ENCODE measurements at places on chromosomes 11 and 22.
A peak's percentile ranks its signal among the peaks of the same experiment; 100 is the strongest.

DNA sequence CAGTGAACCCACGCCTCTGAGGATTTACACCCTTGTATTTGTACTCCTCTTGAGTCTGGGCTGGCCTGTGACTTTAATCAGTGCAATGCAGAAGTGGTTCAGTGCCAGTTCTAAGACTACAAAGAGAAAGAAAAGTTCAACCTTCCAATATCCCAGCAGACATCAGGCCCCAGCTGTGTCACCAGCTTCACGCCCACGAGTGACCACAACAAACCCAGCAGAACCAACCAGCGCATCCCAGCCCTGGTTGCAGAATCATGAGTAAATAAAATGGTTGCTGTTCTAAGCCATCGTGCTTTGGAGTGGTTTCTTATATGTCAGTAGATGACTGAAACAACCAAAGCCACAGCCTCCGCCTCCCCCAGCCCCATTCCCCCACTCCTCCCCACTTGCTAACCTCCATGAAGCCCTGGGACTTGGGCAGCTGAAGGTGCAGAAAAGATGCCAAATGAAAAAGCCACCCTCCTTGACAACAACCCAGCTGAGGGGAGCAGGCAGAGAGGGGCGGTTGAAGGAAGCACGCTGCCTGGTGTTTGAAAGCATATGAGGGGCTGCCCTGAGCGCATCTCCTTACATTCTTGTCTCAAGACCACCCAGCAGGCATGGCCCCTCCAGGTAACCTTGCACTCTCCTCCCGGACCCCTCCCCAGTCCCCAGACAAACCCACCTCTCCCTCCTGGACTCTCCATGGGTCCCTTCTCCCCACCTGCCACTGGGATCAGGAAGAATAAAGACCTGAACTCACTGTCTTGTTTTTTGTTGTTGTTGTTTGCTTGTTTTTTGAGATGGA is 20.9 kb downstream of the TSKU start:
- no peak for DNase-seq

DNA sequence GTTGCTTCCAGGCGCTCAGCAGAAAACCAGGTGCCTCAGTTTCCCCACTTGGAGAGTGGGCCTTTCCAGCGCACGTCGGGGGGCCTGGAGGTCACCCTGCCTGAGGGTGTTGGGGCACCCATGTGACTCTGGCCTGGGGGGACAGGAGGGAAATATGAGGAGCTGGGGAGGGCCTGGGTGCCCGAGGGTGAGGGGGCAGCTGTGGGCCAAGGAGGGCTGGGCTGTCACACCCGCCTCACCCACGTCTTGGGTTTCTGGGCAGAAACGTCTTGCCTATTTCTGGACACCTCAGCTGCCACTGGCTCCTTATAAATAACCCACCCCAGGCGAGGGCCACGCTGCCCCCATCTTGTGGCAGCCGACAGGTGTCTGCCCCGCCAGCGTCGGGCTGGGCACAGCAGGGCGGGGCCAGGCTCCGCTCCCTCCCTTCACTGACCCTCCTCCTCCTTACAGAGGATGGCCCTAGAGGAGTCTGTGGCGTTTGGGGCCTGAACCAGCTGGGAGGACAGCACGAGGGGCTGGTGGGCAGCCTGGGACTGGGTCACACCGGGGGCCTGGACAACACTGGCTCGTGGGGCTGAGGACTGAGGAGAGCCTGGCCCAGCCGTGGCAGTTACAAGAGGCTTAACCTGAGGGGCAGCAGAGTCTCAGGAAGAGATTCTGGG is 1.5 kb downstream of the TNNT3 start:
- no peak for DNase-seq

DNA sequence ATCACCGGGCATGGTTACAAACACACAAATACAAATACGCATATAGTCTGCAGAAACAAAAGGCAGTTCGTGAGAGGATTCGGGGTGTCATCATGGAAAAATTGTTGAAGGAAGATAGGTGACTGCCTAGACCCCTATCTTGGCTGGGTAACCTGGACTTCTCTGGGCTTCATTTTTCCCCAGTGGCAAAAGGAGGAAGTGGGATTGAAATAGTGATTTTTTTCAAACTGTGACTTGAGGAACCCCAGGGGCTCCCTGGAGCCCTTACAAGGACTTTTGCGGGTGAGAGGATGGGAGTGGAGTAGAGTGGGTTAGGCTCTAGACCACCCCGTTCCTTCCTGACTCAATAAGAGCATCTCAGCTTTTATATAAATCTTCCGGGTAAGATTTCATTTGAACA is 1.0 kb upstream of the ELF5 start:
- DNase-seq, result no peak

- DNase-seq, result no peak
Measured at GRCh38 chr11:58719406-58720117, 12.2 kb downstream of the GLYAT start.

DNA sequence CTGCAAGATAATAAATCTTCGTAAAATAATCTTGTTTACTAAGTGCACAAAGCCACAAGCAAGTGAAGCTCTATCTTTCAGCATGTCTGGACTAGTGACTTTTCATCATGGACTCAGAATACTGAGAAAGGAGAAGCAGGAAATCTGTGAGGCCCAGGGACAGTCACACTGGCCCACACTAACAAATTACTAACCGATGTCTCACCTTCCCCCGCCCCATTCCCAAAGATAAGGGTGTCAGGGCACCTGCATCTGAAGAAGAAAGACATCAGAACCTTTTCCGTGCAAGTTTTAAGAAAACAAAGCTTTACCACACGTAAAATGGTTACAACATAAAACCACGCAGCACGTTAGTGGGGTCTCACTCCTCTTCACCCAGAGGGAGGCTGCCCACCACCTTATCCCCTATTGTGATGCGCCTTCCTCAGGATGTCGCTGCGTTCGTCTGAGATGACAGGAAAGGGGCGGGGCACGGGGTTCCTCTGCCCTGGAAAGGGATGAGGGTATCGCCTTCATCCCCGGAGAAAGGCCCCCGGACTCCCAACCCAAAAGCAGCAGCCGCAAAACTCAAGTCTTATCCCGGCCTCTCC is 616 bp downstream of the BTBD10 start:
- peak; percentile 12 for DNase-seq

DNA sequence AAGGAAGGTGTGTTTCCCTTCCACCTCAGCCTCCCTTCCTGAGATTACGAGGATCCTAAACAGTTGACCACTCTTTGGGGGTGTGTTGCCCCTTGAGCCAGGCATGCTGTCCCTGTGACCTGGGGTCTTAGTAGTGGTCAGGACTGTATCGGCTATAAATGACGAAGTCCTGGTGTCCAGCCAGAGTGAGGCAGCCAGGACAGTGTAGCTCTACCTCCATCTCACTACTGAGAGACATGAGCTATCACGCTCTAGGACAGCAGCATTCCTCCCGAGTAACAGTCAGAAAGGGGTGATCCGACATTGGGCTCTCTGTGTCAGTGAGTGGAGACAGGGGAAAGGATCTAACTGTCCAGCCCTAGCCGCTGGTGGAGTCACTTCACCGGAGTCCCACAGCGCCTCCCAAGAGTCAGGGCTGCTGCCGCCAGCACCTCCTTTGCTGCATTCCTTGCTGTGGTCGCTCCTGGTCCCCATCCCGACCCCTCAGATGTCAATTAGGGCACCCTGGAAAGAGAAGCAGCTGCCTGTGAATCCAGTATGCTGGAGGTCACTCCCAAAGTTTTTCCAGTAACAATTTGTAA is 3.3 kb upstream of the B3GNT6 start:
- DNase-seq, result no peak

DNA sequence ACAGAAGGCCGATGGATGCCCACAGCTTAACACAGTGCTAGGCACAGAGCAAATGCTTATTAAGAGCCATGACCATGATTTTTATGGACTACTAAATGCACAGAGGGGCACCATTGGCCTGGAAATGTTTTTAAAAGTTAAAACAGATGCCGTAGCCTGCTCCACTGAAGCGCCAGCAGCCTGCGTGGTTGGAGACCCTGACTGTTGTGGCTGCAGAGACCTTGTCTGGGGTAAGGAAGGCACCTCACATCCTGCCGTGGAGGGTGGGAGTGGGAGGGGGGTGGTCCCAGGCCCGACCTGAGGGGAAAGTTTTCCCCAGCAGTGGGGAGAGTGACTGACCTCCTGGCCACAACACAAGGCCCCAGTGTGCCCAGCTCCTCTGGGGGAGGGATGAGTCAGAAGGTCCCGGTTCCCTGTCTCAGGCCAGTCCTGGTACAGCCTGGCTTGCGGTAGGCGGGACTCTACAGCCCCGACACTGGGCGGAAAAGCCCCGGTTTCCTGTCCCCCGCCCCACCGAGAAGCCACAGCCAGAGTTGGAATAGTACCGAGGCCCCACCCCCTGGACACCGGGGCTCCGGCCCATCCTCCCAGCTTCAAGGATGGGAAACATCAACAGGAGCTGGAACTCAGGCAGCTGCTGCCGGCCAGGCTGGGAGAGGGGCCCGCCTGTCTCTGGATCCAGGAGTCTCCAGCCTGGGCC is 7.0 kb downstream of the CHST1 start:
- DNase-seq, result no peak

DNA sequence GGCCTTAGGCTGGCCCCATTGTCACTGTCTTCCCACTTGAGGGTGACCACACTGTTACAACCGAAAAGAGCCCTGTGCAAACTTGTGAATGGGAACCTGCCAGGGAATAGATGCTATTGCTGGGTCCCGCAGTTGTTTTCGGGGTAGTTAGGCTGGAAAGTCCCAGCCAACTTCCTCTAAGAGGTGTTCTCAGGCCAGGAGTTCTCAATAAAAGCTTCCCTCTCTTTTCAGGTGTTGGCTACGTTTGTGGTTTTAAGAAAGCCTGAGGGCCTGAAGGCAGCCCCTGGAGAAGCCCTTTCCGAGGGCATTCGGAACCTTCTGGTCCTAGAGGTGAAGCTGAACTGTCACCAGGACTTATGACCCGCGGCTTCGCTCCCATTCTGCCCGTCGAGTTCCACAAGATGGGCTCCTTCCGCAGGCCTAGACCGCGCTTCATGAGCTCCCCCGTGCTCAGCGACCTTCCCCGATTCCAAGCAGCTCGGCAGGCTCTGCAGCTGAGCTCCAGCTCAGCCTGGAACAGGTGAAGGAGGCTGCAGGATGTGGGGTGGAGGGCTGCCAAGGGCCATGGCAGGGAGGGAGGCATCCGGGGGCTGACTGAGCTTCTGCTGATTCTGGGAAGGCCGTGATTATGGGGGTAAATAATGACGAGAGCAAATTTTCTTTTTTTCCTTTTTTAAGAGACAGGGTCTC is 104.8 kb downstream of the PRR5L start:
- DNase-seq, result no peak

- DNase-seq, result no peak
Measured at GRCh38 chr11:45211732-45212131, 65.3 kb downstream of the PRDM11 start.

DNA sequence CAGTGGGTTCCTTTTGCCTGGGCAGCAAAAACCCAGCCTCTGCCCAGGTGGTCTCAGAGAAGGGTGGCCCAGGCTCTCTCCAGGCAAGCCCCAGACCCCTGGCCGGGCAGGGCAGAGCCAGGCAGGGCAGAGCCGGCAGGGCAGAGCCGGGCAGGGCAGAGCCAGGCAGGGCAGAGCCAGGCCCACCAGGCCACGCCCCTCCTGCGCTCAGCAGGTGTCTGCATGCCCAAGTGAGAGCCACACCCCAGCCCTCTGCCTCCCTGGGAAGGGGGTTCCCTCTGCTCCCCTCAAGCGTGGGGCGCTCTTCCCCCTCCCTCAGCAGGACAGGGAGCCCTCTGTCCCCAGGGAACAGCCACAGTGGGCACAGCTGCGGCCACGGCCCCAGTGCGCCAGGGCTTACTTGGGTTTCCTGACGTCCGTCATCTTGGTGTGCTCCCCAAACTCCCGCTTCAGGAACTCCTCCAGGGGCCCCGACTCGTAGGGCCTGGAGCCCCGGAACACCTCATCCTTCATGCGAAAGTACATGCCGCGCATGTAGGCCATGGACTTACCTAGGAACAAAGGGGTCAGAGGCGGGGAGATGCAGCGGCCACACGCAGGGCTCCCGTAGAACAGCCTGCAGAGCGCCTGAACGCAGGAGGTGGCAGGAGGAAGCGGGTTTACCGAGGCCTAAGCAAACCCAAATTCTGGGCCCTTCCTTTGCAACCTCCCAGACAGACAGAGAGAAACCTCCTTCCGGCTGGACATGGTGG is 10.1 kb upstream of the BAIAP2L2 start:
- no peak for DNase-seq

- DNase-seq, result no peak
Measured at GRCh38 chr11:83436855-83437254, 150.7 kb upstream of the CCDC90B start.

DNA sequence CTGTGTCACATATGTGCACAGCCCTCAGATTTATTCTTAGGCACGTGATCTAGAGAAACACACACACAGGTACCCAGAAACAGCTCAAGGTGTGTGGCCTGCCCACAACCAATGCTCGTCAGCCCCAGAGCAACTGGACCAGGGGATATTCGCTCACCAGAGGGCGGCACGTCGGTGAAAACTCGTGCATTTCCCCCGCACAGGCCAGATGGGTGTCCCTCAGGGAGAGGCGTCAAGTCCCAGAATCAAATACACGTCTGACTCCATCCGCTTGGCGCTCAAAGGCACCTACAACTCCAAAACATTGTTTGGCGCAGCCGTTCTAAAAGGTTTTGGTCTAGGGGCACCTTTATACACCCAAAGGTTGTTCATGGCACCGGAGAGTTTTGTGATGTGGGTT is 429.0 kb downstream of the BRD1 start:
- DNase-seq, result no peak

DNA sequence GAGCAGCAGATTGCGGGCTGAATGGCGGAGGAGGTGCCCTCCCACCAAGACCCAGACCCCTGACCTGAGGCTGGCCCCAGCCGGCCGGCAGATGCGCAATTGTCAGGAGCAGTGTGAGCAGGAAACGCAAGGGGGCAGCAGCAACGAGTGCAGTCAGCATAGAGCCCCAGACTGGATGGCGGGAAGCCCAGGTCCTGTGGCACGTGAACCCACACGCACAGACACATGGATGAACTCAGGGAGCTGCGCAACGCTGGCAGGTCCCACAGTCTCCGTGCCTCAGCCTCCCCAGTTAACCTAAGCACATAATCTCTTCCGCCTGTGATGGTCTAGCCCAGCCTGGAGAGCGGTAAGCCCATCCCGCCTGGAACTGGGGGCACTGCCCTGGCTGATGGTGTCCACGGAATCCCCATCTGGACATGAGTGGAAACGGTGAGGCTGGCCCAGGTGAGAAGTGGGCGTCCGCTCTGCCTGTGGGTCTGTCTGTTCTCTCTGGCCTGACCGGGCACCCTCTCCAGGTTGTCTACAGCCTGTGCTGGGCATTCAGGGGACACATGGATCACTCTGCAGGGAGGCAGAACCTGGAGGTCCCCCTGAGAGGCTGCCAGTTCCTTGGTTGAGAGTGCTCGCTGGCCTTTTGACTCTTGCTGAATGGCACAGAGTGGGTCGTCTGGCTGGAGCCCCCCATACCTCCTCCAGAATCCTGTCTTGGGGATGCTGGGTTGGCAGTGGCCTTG is 626 bp upstream of the TBX10 start:
- peak; percentile 39 for DNase-seq

All from T-helper 17 cell (primary cell).